NCI-H2029 treated with DMSO at 0.1 percent for 48 hours (cell line): ENCODE measurements at places on chromosomes 7 and 10.

DNA sequence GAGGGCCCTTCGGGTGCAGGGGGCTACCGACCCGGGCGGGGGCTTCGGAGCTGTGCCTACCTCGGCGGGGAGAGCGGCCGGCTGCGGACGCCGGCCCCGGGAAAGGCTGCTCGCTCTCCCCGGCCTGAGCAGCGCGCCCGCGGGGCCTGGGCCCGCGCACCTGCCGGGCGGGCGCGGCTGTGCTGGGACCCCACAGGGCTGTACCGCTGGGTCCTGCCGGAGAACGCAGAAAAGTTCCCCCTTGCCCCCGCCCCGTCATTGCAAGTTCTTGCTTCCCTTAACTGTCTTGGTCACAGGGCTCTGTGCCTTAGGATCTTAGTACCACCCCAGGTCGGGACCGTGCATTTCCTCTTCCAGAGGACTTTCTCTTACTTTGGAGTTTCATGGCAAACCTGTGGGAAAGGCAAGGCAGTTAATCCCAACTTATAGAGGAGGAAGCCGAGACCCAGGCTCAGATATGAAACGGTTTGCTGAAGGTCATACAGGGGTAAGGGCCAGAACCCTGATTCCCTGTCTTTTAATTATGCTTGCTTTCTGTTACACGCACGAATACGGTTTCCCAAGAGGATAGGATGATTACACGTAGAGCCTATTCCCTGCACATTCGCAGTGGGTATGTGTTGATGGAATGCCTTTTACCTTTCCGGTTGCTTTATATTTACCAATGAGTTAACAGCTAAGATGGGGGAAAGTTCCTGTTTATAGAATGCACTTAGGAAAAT is 652 bp downstream of the PCGF5 start:
- no peak for DNase-seq

GRCh38 chr7:147044941-147045340 is 928.3 kb downstream of the CNTNAP2 start:
- no peak for DNase-seq

DNA sequence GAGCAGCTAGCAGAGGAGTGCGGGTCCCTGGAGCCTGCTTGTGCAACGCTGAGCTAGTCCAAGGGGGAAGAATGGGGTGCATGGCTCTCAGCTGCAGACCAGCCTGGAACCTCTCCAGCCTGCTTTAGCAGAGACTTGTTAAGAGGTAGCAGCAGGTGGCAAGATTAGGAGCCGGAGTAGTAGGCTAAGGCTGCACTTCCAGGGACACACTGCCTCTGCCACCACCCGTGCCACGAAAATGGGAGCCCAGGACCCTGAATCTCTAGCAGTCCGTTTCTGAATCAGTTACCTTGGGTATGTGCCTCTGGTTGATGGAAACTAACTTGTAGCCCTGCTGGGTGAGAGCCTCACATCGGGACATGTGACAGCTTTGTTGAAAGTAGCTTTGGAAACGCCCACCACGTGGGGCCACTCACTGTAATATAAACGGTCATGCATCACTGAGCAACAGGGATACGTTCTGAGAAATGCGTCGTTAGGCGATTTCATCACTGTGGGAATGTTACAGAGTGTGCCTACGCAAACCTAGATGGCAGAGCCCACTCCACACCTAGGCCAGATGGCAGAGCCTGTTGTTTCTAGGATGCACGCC is 25.9 kb downstream of the HTRA1 start:
- peak; percentile 18 for DNase-seq

GRCh38 chr7:66699998-66700397 is 40.5 kb upstream of the RABGEF1 start:
- no peak for DNase-seq

DNA sequence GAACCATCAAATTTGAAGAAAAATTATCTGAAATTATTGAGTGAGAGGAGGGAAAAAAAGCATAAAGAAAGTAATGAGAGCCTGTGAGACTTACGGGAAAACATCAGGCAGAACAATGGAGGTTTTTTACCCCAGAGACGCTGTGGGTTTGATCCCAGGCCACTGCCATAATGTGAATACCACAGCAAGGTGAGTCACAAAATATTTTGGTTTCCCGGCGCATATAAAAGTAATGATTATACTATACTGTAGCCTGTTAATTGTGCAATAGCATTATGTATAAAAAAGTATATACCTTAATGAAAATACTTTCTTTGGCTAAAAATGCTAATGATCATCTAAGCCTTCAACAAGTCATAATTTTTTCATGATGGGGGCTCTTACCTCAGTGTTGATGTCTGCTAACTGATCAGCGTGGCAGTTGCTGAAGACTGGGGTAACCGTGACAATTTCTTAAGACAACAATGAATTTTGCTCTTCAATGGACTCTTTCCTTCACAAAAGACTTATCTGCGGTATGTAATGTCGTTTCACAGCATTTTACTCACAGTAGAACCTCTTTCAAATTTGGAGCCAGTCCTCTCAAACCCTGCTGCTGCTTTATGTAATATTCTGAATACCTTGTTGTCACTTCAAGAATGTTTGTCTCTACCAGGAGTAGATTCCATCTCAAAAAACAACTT is 97.0 kb upstream of the FAM20C start:
- DNase-seq: no peak

GRCh38 chr7:84941291-84941690 is 245.6 kb downstream of the SEMA3D start:
- DNase-seq: no peak

DNA sequence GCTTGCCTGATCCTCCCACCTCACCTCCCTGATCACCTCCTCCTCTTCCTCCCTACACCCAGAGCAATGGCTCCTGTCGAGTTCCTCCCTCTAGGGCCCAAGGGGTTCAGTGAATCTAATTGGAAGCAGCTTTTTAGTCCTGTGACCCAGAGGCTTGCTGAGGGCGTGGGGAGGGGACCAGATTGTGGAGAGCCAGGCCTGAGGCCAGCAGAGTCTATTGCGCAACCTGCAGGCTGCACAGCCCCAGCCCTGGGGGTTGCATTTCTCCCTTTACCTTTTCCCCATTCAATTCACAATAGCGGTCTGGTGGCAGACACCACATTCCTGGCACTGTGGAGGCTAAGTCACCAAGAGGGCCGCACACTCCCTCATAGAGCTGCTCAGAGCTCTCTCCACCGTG is 32.5 kb downstream of the GHRHR start:
- DNase-seq: no peak

DNA sequence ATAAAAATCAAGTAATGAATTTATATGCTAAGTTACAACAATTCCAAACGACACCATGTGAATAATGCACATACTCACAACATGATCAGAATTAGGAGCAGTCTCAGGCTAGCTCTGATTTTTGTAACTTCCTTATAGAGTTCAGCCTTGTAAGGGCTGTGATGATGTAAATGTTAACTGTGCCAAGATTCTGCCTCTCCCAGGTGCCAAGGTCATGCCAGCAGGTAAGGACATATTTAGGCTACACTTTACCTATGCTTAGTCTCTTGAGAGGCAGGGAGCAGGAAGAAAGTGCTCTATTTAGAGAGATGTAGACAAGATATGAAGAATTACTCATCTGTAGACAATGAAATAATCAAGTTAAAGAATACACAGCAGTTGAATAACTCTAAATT is 53.6 kb upstream of the AGR3 start:
- no peak for DNase-seq

GRCh38 chr7:91957823-91958222 is 17.2 kb downstream of the AKAP9 start:
- no peak for DNase-seq

DNA sequence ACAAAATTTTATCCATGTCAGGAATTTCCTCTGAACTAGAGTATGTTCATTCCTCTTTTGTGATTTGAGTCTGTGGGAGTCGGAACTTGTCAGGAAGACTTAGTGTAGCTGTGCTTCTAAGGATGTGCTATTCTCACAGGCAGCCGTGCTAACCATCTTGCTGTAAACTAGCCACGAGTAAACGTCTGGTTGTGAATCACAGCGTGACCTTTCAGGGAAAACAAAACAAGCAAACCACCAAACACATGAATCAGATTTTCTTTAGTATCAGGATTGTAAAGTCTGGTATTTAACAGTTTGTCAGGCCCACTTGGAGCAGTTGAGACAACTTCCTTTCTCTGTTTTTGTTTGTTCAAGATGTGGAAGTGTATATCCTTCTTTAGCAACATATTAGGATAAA is 32.0 kb downstream of the AUTS2 start:
- DNase-seq: no peak

GRCh38 chr10:12768156-12769100 is 233.1 kb downstream of the CCDC3 start:
- DNase-seq: no peak

DNA sequence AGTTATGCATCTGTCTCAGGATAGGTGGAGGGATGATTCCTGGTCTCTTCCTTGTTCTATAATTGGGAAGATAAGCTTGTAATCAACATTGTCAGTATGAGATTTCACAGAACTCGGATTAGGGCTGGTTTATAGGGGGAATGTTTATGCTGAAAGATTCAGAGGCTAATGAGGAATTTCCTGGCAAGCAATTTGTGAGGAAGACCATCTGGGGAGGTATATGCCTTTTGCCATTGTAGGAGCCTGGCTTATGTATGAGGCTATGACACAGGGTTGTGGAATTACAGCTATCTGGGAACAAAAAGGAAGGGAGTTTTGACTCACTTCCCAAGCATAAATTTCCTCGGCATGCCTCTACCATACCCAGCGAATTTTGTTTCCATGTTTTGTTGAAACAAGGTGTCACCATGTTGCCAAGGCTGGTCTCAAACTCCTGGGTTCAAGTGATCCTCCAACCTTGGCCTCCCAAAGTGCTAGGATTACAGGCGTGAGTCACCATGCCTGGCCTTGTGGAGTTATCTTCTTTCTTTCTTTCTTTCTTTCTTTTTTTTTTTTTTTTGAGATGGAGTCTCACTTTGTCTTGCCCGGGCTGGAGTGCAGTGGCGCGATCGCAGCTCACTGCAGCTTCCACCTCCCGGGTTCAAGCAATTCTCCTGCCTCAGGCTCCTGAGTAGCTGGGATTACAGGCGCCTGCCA is 1.6 kb upstream of the COPS6 start:
- no peak for DNase-seq

GRCh38 chr10:75187961-75188426 is 22.6 kb upstream of the VDAC2 start:
- DNase-seq: peak; percentile 3

- DNase-seq: no peak
Measured at GRCh38 chr10:11089272-11089671, 71.6 kb downstream of the CELF2 start.

DNA sequence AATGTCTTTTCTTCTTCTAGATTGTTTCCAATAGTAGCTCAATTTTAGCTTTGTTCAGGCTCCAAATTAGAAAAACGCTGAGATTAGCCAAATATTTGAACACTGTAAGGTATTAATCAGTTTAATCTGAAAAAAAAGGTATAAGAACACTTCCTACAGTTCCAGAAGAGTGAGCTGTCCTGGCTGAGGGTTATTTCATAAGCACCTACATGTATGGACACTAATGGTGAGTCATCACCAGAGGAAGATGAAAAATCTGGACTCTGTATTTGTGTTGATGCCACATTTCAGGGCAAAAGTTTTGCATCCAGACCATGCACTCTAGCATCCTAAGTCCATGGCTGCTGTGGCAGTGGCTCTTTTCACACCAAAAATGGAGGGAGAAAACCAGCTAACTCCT is 189.5 kb downstream of the ANKRD30A start:
- DNase-seq: no peak
